ENCODE measurements at places on chromosomes 5 and 9. TPM values are rescaled to one million over a fixed set of nuclear protein-coding genes. Genes with fewer than 3 reads are reported as not detected.

Gene MTX3
- total RNA-seq: 21.8 TPM

DNA sequence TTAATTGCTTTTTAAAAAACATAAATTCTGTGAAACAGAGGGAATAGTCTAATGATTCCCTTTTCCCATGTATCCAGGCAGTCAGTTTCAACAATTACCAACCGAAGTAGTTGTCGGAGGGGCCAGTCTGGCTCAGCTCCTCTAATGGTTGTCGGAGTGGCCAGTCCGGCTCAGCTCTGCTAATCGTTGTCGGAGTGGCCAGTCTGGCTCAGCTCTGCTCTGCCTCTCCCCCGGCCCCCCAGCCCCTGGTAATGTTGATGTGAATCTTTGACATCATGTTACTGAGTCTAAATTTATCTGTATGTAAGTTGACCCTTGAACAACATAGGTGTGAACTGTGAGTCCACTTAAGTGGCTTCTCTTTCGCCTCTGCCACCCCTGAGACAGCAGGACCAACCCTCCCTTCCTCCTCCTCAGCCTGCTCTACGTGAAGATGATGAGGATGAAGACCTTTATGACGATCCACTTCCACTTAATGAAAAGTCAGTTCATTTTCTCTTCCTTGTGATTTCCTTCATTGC lies 9.4 kb downstream of the NDUFS6 start:
- no peak for DNase-seq

GRCh38 chr5:176438959-176439757 lies 9.0 kb upstream of the FAF2 start:
- DNase-seq: no peak

- DNase-seq: no peak
Measured at GRCh38 chr5:172445866-172446265, 8.5 kb downstream of the SH3PXD2B start.

DNA sequence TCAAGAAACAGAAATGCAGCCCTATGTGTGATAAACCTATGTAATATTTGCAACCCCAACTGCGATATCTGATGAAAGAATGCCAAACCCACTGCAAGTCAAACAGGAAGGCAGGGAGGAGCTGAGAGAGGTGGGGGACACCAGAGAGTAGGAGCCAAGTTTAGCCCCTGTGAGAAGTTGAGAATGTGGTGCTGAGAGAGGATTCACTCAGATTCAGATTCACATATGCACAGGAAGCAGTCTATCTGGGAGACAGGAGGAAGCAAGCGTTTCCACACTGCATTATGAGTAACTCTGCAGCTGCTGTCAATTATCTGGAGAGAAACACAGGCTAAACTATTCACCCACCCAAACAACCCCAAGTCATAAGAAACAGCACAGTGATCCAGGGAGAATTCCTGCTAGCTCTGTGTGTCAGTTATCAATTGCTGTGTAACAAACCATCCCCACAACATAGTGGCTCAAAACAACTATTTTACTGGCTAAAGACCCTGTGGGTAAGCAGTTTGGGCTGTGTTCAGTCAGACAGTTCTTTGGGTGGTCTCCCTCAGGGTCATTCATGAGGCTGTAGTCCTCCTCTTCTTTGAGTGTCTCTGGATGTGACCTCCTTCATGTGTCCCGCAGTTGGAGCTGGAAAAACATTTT lies 161.9 kb upstream of the RAI14 start:
- DNase-seq: no peak

GRCh38 chr9:90421786-90422185 lies 220.8 kb downstream of the DIRAS2 start:
- DNase-seq: no peak

Gene OLFM1
- total RNA-seq: 77.8 TPM

DNA sequence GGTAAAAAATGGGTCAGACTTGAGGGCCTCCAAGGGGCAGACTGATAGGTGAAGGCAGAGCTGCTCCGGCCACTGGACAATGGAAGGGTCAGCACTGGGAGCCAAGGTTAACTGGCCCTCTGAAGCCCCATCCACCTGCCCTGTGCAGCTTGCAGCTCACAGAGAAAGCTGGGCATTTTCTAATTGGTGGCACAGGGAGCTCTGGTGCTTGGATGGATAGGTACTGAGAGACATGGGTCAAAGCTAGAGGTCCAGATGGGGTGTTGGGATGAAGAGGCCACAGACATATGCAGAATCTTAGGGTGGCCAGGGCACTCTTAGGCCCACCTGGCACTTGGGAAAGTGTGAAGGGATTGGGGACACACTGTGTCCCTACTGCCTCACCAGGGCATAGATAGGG lies 29.5 kb upstream of the SARDH start:
- no peak for DNase-seq

Gene CMYA5
- total RNA-seq: 1.2 TPM

DNA sequence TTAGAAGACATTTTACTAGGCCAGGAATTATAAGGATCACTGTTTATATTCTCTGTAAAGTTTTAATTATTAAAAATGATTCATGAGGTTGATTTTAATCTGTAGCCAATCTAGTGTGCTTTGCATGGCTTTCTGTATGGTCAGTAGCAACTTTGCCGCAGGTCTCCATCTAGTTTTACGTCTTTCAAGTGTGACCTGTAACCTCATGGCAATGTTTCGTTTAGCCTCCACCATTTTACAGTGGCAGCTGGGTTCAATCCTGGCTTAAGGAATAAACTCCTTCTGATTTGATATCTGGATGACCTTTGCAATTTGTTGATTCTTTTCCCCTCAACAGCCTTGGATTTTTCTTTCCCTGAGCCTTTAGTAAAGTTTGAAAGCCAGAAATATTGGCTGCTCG lies 434.5 kb upstream of the CDH9 start:
- DNase-seq: no peak

GRCh38 chr5:138930371-138931097 lies 55.4 kb upstream of the LRRTM2 start:
- DNase-seq: no peak
